ENCODE measurements at places on chromosomes 5 and 9.

GRCh38 chr9:36276781-36277181 is 18.5 kb upstream of the GNE start:
- no peak for DNase-seq

DNA sequence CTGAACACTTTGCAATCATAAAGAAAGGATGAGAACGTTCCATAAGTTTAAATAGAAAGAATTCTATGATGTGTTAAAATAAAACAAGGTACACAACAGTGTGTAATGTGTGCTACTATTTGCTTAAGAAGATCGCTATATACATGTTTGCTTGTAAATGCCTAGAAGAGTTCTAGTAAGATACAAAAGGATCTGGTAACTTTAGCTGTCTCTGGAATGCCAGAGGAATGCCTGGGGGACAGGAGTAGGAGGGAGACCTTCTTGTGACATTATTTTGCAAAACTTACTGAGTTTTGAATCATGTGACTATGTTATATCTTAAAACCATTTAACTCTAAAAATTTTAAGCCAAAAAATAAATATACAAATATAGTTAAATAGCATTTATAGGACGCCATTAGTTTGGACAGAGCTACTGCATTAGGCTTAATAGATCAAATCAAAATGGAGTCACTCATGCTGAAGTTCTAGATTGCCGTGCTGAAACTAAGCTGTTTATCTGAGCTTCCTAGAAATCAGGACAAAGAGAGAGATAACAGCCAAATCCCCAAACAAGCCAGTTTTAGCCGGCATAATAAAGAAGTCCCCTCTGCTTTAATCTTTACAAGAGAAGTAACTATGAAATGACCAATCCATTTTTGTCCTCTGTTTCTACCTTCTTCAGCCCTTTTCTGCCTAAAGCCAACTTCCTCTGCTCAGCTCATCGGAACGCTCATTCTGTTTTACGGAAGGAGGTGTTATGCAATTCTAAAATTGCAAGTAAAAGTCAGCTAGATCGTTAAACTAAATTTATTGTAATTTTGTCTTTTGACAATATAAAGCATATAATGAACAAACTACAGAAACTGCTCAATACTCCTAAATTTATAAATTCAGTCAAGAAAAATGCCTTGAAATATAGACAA is 44.8 kb downstream of the LIX1 start:
- DNase-seq, result no peak

GRCh38 chr5:94217745-94218144 is 400.7 kb downstream of the KIAA0825 start:
- DNase-seq, result no peak

DNA sequence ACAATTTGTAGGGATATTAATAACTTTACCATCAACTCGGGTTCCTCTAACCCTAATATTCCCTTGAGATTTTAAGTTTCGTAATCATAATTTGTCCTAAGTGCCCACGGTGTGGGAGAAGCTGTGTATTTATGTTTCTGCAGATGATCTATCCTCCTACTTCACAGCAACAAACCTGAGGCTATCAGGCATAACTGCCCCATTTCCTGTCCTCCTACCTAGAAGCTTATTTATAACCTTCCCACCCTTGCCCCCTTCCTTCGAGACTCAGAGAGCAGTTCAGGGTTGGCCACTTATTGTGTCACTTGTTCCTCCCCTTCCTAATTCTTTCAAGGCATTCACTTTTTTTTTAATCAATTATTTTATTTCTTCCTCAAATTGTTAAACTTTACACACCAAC is 29.6 kb upstream of the LCP2 start:
- no peak for DNase-seq

DNA sequence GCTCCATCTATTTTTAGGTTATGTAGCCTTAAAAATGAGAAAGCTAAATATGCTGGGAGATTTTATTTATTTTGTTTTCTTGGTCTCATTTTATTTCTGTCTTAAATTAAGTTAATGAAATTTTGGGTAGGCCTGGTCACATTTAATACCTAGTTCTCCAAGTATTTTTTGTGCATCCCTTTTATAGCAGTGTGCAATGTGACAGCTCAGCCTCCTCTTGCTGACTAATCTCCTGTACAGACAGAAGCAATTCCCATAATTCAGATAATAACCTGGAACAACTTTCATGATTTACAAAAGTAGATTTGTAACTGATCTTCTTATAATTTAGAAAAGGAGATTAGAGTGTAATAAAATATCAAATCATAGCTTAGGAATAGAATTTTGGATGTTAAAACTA is 403.9 kb downstream of the ADGRV1 start:
- no peak for DNase-seq

GRCh38 chr9:93520523-93520922 is 55.9 kb upstream of the PHF2 start:
- DNase-seq, result no peak

GRCh38 chr5:127586811-127587210 is 62.1 kb upstream of the CTXN3 start:
- DNase-seq, result no peak

- DNase-seq, result no peak
Observed at GRCh38 chr9:10005206-10005605, 607.6 kb downstream of the PTPRD start.

All from epithelial cell of prostate (primary cell).